Activated CD4-positive, alpha-beta T cell treated with anti-CD3 and anti-CD28 coated beads, Interleukin-2, Interleukin-6, amounts not matched to agents 100 ng/mL and 50 ng/mL, durations not matched to agents 16 hours and 8 hours (primary cell): ENCODE measurements at places on chromosomes 3 and 15.

GRCh38 chr3:34881026-34881425 is 758.3 kb upstream of the ARPP21 start:
- no peak for DNase-seq

DNA sequence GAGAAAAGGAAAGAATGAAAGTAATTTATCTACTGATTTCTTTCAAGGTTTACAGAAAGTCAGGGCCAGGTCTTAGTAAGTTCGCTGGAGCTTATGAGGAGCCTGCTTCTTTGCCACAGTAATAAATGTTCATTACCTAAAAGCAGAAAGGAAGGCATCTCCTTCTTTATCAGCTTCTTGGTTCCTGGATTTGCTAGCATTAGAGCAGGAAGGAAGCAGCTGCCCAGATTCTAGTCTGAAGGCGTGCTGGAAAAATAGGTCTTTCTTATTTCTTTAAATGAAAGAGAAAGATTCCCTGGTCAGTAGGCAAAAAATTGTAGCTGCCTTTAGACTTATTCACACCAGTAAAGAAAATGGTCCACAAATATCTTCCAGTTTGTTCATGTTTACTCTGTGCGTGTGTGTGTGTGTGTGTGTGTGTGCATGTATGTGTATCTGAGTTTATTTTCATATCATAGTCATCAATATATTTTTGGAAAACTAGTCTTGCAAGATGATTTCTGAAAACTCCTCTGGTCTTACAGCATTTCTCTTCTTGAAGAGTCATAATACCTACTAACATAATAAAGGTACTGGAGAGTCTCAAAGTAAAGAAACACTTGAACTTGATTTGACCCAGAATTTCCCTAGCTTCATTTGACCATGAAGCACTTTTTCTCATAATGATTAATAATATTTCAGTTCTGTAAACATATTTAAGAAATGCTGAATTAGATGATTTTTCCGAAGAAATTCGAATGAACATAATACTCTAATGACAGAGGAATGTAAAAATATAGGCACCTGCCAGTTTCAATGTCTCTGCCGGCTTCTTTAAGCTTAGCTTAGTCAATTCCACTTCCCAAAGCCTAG is 255.3 kb upstream of the ZPLD1 start:
- no peak for DNase-seq

DNA sequence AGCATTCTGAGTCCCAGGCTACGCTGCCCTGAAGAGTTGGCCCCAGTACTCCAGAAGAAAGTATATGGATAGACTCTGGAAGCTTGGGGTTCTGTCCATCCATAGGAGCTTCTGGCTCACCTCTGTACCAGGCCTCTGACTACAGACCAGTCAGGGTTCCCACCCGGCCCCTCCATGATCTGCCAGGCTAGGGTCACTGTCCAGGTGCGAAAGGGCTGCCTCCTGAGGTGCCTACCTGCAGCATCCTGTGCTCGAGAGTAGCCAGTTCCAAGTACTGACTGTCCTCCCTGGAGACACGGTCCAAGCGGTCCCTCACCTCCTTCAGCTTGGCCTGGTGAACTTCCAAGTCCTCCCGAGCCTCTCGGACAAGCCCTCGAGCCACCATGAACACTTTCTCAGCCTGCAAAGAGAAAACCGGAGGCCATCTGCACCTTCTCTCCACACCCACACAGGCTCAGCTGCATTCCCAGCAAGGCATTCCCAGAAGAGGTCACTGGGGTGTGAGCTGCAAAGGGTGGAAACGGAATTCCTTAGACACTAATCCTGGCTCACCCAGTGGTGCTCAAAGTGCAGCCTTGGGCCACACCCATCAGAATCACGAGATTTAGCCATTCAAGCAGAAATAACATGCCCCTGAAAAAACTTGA is 3.7 kb upstream of the PLXNB1 start:
- DNase-seq: no peak

DNA sequence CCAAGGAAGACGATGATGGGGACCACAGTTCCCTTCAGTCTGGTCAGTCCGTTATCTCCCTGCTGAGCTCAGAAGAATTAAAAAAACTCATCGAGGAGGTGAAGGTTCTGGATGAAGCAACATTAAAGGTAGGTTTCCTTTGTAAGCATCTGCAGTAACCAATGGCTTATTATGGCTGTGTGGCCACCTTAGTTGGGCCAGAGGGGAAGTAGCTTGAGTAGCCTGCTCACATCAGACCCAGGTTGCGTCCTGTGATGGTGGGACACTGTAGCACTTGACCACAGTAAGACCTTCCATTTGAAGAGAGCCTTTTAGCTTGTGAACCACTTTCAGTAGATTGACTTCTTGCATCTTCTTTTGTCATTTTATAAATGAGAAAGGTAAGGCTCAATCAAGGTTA is 22.6 kb downstream of the STARD5 start:
- DNase-seq: no peak

GRCh38 chr3:9351709-9352126 is 11.1 kb upstream of the THUMPD3 start:
- DNase-seq: no peak

- DNase-seq: no peak
Measured at GRCh38 chr15:59185725-59186124, 20.9 kb upstream of the LDHAL6B start.
